Stimulated activated CD4-positive, alpha-beta T cell treated with anti-CD3 and anti-CD28 coated beads, Interleukin-1b, Interleukin-23, amount 100 ng/mL, for 1 hour (primary cell): ENCODE measurements at places on chromosomes 6 and 20.

GRCh38 chr20:50062006-50062838 lies 50.7 kb downstream of the UBE2V1 start:
- no peak for DNase-seq

DNA sequence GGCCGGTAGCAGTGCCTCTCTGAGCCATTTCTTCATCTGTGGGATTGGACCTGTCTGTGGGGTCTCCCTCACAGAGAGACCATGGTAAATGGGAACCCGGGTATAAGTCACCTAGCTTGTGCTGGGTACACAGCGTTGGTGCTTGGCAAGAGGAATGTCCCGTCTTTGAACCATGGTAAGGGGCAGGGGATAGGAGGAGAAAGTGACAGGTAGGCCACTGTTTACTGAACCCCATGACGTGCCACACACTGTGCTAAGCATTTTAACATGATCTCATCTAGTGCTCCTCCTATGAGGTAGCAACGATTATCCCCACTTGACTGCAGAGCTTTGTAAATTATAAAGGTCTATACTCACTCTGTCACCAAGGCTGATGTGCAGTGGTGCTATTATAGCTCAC lies 600 bp upstream of the TNNC2 start:
- no peak for DNase-seq

- no peak for DNase-seq
These were observed 50.7 kb upstream of the INSM1 start for GRCh38 chr20:20317195-20317594.

GRCh38 chr20:61234224-61234890 lies 17.7 kb upstream of the CDH4 start:
- no peak for DNase-seq

GRCh38 chr6:98016565-98016964 lies 733.5 kb upstream of the MMS22L start:
- no peak for DNase-seq

DNA sequence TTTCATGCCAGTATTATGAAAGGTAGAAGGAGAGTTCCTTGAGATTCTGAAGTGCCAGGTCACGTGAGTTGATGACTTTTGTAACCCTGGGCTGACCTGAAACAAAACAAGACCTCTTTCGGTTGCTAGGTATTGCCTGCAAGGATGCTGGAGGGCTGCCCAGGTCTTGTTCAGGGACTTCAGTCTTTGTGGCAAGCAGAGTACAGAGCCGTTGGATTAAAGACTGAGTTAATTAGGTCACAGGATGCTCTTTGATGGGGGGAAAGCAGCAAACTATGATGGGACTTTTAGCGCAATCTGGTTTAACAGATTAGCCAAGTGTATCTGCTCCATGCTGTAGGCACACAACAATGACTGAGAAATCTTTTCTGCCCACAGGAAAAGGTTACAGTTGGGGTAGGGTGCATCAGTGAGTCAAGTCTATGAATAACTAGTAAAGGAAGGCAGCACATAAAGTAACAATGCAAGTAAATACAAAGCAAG lies 12.8 kb upstream of the ELOVL5 start:
- no peak for DNase-seq

DNA sequence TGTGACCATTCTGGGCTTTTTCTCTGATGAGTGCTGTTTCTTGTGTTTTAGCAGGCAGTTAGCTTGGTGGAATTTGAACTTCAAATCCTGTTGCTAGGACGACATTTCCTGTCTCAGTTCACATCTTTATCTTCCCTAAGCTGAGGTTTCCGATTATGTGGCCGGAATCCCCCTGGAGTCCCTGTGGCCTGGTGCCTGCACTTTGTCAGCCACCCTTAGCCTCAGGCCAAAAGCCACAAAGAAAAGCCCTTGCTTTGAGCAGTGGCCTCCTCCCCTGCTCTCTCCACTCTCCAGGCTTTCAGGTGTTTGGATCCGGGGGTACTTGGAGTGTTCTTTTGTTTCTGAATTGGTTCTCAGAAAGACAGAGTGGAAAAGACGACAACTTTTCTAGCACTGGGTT lies 59.9 kb upstream of the PMEPA1 start:
- DNase-seq, result no peak

GRCh38 chr6:38279423-38279822 lies 360.3 kb downstream of the BTBD9 start:
- DNase-seq, result no peak

DNA sequence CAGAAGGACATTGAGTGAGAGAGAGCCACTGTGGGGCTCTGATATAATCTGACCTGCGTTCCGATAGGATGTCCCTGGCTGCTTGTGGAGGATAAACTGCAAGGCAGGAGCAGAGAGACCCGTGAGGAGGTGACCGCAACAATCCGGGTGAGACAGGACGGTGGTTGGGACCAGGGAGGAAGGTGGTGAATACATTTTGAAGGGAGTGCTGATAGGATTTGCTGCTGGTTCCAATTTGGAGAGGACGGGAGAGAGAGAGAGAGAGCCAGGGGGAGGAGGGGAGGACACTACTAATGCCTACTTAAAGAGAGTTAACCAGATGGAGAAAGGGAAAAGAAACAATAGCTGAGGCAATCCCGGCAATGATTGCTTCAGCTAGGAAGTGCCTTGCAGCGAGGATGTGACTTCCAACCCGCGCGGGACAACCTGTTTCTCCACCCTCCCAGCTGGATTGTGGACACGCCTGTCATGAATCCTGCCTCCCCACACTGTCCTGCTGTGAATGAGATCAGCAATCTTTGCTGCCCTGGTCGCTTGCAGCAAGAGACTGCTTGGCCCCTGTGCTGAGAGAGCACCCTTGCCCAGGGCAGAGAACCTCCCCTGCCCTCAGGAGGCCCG lies 199.0 kb upstream of the KCNG1 start:
- no peak for DNase-seq

GRCh38 chr6:150149146-150149545 lies 6.3 kb downstream of the PPP1R14C start:
- DNase-seq, result no peak

DNA sequence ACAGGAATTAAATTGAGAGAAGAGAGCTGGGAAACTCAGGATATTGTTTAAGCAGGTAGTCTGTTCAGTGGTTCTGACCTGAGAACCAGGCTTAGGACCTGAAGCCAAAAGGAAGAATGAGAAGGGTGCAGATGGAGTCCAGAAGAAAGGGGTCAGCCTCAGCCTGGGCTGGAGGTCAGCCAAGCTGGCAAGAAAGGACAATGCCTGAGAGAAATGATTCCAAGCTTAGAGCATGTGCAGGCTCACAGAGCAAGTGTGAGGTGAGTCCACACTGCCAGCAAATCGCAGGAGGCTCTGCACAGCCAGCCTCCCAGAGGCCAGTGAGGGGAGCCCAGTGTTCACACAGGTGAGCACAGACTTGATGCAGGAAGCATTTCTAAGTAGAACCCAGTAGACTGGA lies 47.3 kb downstream of the DAAM2 start:
- no peak for DNase-seq

DNA sequence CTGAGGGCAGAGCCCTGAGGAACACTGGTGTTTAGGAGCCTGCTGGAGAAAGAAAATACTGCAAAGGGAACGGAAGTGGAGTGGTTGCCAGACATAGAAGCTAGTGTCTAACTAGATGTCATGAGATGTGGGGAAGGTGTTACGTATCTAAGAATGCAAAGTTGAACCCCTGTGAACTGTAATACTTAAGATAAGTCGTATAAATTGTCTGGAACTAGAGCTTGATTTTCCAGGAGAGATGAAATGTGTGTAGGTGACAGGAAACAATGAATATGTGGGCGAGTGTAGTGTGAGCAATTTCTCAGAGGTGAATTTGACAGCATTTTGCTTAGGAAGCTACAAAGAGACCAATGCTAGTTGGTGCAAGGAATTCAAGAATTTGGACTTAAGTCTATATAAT lies 27.9 kb downstream of the ESR1 start:
- no peak for DNase-seq

DNA sequence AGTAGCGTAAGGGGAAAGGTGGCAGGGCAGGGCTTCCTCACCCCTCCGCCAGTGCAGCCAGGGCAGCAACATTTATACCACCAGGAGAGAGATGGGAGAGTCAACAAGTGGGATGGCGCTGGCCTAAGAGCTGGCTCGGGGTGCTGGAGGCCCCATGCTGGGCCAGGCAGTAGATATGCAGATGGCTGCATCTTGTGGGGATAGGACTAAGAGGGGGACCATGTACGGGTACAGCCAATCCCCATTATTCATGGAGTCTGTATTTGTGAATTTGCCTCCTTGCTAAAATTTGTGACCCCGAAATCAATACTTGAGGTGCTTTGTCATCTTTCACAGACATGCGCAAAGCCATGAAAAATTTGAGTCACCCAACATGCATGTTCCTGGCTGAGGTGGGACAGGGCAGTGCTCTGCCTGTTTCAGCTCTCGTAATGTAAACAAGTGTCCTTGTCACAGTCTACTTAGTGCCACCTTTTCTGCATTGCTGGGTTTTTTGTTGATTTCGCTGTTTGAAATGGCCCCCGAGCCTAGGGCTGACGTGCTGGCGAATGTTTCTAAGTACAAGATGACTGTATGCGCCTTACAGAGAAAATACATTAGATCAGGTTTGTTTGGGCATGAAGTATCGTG lies 27.5 kb upstream of the TAF8 start:
- no peak for DNase-seq
